Stimulated activated CD4-positive, alpha-beta T cell treated with anti-CD3 and anti-CD28 coated beads, TNF-alpha, amount 100 ng/mL, for 24 hours (primary cell): ENCODE measurements at places on chromosomes 7 and 10.

GRCh38 chr10:13143766-13144165 lies 17.6 kb upstream of the MCM10 start:
- no peak for DNase-seq

DNA sequence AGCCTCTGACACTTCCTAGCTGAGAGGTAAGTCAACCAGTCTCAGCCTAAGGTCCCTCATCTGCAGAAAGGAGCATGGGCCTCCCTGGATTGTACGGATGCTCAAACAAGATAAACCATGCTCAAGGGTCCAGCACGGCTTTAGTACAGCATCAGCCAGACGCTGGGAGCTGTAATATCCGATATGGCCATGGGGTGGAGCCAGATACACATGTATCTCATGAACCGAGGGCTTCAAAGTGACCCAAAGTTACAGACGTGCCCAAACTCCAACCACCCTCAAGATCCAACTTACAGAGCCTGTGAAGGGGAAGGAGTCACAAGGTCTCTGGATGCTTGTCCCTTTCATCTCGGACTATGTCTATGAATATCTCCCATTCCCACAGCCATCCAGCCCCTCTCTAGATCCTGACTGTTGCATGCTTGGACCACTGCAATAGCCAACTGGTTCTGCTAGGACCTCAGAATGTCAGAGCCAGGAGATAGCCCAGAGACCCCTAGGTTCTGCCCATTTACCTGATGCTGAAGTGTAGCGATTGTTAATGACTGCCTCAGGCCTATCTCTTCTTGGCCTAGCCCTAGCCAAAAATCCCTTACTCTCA lies 142.4 kb downstream of the SH3PXD2A start:
- peak; percentile 63 for DNase-seq

DNA sequence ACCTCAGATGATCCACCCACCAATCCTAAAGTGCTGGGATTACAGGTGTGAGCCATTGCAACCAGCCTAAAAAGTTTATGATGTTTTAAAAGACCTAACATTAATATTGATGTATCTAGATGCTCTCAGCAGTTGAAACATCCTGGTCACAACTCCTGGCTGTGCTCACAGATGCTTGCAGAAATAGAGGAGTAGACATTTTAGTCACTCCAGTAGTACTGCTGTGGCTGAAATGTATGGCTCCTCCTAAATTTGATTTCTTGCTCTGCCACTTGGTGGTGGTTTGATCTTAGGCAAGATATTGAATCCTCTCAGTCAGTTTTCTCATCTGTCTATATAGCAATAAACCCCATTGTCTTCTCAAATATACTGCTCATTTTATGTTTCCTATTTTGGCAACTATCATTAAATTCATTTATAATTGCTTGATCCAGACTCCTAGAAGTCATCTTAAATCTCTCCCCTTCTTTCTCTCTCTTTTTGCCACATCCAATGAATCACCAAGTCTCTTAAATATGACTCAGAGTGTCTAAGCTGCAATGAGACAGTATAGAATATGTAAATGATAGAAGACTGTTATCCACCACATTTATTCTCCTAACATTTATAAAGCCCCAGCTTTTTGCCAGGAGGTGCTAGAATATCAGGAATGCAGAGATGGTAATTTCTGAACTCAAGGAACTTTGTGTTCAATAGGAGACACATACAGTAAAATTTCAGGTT lies 78.1 kb upstream of the NRBF2 start:
- DNase-seq = no peak

GRCh38 chr7:70763961-70764691 lies 367.8 kb upstream of the GALNT17 start:
- no peak for DNase-seq

DNA sequence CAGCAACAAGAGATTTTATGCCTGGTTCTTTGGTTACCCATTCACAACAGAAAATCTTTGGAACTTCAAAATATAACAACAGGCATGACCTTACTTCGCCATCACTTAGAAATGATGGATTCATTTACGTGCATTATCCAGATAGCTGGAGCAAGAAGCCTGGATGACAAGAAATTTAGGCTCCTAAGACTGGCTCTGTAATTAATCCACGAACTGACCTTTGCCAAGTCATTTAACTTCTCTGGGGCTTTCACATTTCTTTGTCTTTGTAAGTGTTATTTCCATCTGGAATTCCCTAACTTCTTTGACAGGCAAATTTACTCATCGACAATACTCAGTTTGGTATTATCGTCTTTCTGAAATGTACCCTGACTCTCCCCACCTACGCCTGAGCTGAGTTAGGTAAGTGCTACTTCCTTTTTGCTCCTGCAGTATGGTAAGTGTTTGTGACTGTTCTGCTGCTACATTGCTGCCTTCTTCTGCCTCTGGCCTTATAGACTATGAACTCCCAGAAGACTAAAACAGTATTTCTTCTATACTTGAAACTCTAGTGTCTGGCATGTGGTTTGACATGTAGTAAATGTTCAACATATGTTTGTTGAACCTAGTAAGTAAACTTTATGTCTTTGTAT lies 5.5 kb upstream of the MDFIC start:
- DNase-seq = peak; percentile 25

- no peak for DNase-seq
Measured at GRCh38 chr10:118838364-118838763, 83.6 kb upstream of the CACUL1 start.

GRCh38 chr10:17029581-17030271 lies 99.9 kb downstream of the CUBN start:
- DNase-seq = peak; percentile 86

DNA sequence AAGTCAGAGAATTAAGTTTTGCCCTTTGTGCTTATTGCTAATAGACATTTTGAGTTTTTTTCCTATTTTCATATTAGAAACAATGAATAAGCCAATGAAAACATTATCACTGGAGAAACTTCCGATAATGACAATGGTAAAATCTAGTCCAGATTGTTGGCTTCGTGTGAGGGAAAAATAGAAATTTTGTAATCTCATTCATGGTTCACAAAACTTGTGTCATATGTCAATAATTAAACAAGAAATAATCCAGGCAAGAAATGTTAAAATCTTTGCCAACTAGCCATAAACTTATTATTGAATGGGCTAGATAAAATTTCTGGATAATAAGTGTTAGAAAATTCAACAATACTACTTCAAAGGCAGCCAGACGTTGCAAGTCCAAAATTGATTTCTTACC lies 36.6 kb downstream of the RNLS start:
- no peak for DNase-seq

DNA sequence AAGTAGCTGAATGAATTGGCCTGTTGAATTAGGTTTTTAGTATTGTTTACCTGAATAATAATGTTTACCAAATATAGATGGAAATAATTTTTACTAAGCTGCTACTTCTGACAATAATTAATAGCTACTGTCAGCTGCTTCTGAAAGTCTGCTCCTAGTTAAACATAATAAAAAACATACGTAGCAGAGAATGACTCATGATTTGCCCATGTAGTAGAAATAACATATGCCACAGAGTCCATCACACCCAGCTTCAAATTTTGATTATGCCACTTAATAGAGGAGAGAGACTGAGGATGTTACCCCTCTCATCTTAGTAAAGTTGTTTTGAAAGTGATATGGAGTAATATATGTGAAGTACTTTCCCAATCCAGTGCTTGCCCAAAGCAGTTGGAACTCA lies 57.6 kb upstream of the MDFIC start:
- DNase-seq = no peak

- no peak for DNase-seq
Measured at GRCh38 chr7:65411249-65411648, 37.6 kb downstream of the ZNF92 start.

DNA sequence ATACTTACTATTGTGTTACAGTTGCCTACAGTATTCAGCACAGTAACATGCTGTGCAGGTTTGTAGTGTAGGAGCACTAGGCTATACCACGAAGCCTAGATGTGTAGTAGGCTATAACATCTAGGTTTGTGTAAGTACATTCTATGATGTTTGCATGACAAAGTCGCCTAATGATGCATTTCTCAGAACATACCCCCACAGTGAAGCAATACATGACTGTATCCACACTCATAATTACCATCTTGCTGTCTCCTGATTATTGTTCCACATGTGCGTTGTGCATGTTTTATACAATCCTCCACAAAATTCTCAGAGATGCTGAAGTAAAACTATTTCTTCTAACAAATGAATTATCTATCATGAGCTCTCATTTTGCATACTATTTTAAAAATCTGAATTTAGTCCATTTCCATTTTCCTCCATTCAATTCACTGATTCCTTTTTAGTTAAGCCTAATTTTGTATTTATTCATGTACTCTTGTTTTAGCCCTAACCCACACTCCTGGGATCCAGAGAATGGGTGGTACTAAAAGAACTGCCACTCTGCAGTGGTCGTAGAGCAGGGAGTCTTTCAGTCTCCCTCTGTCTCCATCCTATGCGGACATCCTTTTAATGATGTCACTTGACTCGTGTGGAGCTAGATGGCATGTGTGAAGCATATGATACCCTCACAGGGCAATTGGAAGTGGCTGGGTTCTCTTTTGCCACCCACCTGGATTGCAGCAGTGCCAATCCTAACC lies 67.6 kb upstream of the CAV2 start:
- no peak for DNase-seq

GRCh38 chr10:51159841-51160240 lies 85.6 kb downstream of the PRKG1 start:
- DNase-seq = no peak

DNA sequence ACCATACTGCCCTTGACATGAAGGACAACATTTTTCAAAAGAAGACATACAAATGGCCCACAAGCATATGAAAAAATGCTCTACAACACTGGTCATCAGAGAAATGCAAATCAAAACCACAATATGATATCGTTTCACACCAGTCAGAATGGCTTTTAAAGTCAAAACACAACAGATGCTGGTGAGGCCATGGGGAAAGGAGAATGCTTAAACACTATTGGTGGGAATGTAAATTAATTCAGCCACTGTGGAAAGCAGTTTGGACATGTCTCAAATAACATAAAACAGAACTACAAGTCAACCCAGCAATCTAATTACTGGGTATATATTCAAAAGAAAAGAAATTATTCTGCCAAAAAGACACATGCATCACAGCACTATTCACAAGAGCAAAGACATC lies 4.2 kb upstream of the NT5C3A start:
- no peak for DNase-seq

DNA sequence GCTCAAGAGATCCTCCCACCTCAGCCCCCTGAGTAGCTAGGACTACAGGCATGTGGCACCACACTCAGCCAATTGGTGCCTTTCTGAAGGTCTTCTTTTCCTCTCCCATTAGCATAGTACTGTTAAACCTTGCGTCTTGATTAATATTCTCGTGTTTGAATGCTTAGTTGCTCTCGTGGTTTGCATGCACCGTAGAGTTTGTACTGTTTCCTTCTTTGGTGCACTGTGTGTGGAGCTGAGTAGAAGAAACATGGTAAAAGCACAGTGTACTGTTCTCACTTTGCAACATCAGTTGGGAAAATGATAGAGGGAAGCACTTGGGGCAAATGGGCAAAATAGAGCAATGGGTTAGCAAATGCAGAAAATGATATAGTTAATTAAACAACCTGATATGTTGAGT lies 27.6 kb upstream of the RPA3 start:
- DNase-seq = no peak

GRCh38 chr10:121698902-121699301 lies 100.7 kb upstream of the FGFR2 start:
- DNase-seq = no peak

DNA sequence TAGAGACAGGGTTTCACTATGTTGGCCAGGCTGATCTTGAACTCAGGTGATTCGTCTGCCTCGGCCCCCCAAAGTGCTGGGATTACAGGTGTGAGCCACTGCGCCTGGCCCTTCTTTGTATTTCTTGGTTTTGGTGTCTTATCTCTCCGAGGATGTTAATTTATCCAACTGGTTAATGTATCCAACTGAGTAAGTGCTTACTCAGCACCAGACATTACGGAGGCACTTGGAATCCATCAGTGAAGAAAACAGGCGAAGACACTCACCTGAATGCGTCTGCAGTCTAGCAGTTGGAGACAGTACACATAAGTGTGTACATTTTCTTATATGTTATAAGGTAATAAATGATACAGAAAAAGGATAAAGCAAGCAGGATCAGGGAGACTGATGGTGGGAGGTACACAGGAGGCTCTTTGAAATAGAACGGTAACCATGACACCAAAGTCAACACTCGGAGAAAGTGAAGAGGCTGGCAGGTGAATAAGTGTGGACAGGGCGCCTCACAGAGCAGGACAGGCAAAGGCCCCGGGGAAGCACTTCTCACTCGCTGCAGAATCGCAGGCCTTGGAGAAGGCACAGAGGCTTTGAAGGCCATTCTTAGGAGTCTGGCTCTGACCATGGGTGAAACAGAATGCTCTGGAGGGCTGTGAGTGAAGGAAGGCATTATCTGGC lies 73.1 kb downstream of the LANCL2 start:
- DNase-seq = no peak
